ENCODE measurements at places on chromosomes 5 and 9. TPM values are rescaled to one million over a fixed set of nuclear protein-coding genes. Genes with fewer than 3 reads are reported as not detected.

Gene C5
- 5.6 TPM for total RNA-seq

Gene PTPRD
- 7.1 TPM for total RNA-seq

Gene HDHD3
- total RNA-seq, result 14.9 TPM

Gene MRPL36
- total RNA-seq, result 46.0 TPM

Gene ANGPTL2
- total RNA-seq, result 63.0 TPM

Gene FBN2
- total RNA-seq, result 523 TPM

Data from pericardium fibroblast (primary cell).